ENCODE measurements at places on chromosomes 1 and 21. TPM values are rescaled to one million over a fixed set of nuclear protein-coding genes. Genes with fewer than 3 reads are reported as not detected.

Gene SLC9C2
- total RNA-seq = not detected

GRCh38 chr1:220841293-220841692, 38.0 kb upstream of the HLX start:
- H3K36me3 ChIP-seq = no peaks in the 10 kb centered on the region
- no peaks in the 10 kb centered on the region for H3K27me3 ChIP-seq
- no peak overlapping the region for H3K27ac ChIP-seq
- H3K4me3 ChIP-seq = no peak overlapping the region

GRCh38 chr1:119490925-119491324, 16.1 kb upstream of the HSD3B1 start:
- H3K4me1 ChIP-seq = no peaks in the 10 kb centered on the region
- H3K27ac ChIP-seq = no peak overlapping the region
- H3K27me3 ChIP-seq = no peaks in the 10 kb centered on the region
- DNase-seq = no peak

- no peaks in the 10 kb centered on the region for H3K36me3 ChIP-seq
- no peak for DNase-seq
- no peaks in the 10 kb centered on the region for H3K4me1 ChIP-seq
- no peak overlapping the region for H3K4me3 ChIP-seq
- H3K27ac ChIP-seq = peak overlapping the region; percentile 1
- no peaks in the 10 kb centered on the region for H3K27me3 ChIP-seq
Observed at GRCh38 chr21:46203203-46203600, 18.9 kb upstream of the SPATC1L start.

Gene TNFSF18
- not detected for total RNA-seq

Gene MCOLN3
- total RNA-seq = 0.62 TPM

DNA sequence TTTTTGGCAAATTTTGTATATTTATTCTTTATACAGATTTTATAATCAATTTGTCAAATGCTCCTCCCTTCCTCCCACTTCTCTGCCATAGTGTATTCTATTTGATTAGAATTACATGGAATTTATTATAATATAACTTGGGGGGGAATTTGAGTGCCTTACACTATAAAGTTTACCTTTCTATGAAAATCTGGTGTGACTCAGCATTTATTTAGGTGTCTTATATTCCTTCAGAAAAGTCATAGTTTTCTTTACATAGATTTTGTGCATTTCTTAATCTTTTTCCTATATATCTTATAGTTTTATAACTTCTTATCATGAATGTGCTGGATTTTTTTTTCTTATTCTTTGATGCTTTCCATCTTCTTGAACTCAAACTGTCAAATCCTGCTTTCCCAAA, 21.3 kb downstream of the FASLG start:
- no peak overlapping the region for H3K4me3 ChIP-seq
- no peak for DNase-seq
- H3K4me1 ChIP-seq = no peaks in the 10 kb centered on the region
- H3K27me3 ChIP-seq = no peaks in the 10 kb centered on the region

- H3K4me3 ChIP-seq = no peak overlapping the region
- H3K27ac ChIP-seq = no peak overlapping the region
- DNase-seq = no peak
- H3K27me3 ChIP-seq = no peaks in the 10 kb centered on the region
- no peaks in the 10 kb centered on the region for H3K36me3 ChIP-seq
Observed at GRCh38 chr1:29392036-29392435, 155.7 kb downstream of the PTPRU start.
